ENCODE measurements at places on chromosomes 1 and 21.

GRCh38 chr21:17612023-17612564 lies 607 bp downstream of the BTG3 start:
- DNase-seq, result peak; percentile 12

GRCh38 chr21:40595806-40596205 lies 251.2 kb downstream of the DSCAM start:
- DNase-seq, result no peak

DNA sequence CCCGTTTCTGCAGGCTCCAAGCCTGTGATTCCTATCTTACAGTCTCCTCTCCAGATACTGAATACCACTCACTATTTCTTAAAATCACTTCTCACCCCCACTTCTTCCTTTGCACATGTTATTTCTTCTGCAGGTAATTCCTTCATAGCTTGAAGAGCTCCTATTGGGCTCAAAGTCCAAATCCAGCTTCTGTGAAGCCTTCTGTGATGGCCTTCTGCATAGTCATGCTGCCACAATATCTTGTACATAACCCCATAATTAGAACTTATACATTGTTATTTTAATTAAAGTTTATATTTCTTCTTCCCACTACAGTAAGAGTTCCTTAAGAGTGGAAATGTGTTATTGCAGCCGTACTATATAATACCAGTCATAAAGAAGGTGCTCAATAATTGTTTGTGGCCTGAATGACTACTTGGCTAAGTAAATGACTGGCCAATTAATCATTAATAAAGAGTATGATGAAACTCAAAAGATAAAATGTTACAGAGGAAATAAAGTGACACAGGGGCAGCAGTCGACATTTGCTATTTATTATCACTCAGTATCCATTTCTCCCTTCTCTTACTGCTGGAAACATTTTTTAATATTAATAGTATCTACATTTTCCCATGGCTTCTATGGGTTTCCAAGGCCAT lies 886.6 kb downstream of the TTLL7 start:
- no peak for DNase-seq

DNA sequence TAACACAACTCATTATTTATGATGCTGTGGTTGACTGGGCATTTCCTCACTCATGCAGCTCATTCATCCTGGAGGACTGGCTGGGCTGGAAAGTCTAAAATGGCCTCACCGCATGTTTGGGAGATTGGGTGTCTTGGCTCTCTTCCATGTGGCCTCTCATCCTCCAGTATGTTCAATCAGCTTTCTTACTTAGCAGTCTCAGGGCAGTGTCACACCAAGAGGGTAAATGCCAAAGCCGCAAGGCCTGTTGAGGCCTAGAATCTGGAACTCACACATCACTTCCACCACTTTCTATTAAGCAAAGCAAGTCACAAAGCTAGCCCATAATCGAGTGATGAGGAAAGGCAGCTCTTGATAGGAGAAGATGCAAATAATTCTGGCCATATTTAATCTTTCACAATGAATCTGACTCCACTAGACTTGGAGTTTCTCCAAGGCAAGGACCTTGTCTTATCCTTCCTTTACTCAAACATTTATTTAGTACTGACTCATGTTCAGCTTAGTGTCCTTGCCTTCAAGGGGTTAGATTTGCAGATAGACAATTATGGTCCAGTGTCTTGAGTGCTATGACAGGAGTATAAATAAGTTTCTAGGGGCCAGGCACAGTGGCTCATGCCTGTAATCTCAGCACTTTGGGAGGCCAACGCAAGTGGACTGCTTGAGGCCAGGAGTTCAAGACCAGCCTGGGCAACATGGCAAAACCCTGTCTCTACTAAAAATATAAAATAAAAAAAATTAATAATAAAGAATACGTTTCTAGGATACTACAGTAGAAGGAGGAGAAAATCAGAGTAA lies 45.1 kb downstream of the TMEM53 start:
- no peak for DNase-seq

DNA sequence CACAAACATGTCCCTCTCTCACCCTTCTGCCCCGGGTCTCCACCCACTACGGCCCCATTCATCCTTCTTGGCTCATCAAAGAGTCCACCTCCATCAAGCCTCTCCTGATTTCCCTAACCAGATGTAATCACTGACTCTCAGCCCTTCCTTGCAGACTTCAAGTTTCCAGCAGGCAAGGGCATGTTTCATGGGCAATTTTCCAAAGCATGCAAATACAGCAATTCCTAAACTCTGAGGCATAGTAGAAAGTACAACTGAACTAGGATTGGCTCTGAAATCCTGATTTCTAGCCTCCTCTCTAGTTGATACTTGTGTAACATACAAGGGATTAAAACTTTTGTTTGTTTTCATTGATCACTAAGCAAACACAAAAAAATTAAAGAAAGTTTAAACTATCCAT lies 109.1 kb upstream of the GADD45A start:
- DNase-seq, result no peak

- DNase-seq, result no peak
These were observed 195.0 kb downstream of the ROR1 start for GRCh38 chr1:63968663-63969440.

- no peak for DNase-seq
These were observed 371.7 kb downstream of the PTPRC start for GRCh38 chr1:199010492-199010891.

DNA sequence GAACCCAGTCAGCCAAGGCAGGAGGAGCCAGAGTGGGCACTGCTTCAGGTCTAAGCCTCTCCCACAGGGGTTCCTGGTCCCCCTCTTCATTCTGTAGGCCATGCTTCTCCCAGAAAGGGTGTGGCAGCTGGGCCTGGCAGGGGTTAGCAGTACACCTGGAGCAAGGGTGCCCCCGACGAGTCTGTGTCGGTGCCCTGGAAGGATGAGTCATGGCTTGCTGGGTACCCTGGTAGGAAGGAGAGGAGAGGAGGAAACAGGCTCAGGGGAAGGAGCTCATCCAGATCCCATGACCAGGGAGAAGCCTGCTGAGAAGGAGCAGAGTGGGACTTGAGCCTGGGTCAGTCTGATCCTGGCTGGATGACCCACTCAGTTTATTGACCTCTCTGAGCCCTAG lies 10.3 kb downstream of the KDF1 start:
- DNase-seq, result no peak

DNA sequence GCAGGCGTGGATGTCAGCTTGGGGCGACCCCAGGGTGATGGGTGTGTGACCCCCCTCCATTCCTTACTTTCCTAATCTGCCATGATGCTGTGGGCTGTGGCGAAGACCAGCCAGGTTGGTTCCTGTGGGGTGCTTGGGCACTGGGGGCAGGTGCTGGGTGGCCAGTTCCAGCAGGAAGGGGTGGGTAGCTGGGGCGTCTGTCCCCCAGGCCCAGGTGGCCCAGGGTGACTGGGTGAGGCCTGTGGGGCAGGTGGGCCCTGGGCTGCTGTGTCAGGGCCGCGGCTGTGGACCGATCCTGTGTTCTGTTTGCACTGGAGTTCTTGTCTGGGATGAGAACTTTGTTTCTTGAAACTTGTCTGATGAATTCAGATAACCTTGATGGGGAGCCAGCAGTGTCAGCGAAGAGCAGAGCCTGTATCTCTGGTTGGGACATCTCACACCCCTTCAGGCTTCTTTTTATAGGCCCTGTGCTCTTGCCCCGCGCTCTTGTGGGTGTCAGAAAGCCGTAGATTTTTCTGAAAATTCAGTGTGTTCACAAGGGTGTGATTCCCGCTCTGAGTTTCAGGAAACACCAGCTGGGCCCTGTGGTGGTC lies 3.7 kb downstream of the PRKCZ start:
- DNase-seq, result no peak

All from kidney capillary endothelial cell (primary cell).